ENCODE measurements at places on chromosomes 3 and 15. TPM values are rescaled to one million over a fixed set of nuclear protein-coding genes. Genes with fewer than 3 reads are reported as not detected.

Gene VPS8
- 9.5 TPM for polyA plus RNA-seq

Gene TNNC1
- 1.3 TPM for polyA plus RNA-seq

Gene ITIH4
- polyA plus RNA-seq, result 2.5 TPM

Gene RTP3
- not detected for polyA plus RNA-seq

Gene ACAD11
- 8.4 TPM for polyA plus RNA-seq

Gene GREM1
- 6.9 TPM for polyA plus RNA-seq

Gene SLC28A1
- 0.02 TPM for polyA plus RNA-seq

Gene SSUH2
- polyA plus RNA-seq, result 0.51 TPM

Gene ITGA11
- 0.14 TPM for polyA plus RNA-seq

Gene ADAMTS9
- polyA plus RNA-seq, result 3.1 TPM
